ENCODE measurements at places on chromosomes 5 and 9.

DNA sequence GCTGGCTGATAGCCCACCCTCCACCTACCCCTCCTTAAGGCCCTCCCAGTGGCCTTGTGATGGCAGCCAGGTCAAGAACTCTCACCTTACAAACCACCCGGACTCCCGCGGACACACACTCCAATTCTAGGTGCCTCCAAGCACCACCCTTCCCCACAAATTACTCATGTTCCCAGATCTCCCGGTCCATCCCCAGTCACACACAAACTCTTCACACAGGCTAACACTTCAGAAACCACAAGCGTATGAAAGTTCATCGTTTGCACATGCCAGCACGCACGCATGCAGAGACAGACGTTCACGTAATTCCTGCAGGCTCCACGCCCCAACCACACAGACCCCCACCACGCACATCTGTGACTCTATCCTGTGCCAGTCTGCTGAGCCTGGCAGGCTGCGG lies 18.0 kb downstream of the NR5A1 start:
- no peak for DNase-seq

GRCh38 chr5:55638051-55638450 lies 74.1 kb downstream of the SLC38A9 start:
- DNase-seq: no peak

- no peak for DNase-seq
These were observed 16.5 kb downstream of the LVRN start for GRCh38 chr5:115978779-115979178.

DNA sequence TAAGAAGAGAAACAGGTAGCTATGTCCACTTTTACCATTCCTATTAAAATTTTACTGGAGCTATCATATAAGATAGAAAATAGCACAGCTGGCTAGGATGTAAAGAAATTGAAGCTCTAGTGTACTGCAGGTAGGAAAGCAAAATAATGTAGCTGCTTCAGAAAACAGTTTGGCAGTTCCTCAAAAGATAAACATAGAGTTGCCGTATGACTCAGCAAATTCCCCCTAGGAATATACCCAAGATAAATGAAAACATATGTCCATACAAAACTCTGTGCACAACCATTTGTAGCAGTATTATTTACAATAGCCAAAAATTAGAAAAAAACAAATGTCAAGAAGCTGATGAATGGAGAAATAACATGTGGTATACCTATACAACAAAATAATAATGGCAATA lies 64.6 kb upstream of the SHISAL2B start:
- no peak for DNase-seq

All from kidney (tissue), 22 donors.